ENCODE measurements at places on chromosomes 4 and X.

GRCh38 chr4:143026459-143027170, 158.1 kb upstream of the USP38 start:
- no peak for DNase-seq

DNA sequence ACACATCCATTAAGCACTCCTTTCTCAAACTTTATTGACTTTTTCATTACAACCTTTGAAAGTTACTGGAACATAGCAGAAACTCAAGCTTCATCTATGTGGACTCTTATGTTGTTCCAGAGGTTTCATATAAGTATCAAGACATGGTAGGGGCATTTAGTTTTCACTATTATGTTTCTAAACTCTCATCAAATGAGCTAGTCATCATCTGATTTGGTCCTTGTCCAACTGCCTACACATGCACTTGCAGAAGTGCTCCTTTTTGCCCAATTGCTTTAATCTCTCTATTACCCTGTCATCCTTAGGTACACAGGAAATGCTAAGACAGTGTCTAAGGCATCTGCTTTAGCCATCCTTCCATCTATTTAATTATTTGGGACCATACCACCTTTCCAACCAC, 42.2 kb upstream of the EPGN start:
- no peak for DNase-seq

DNA sequence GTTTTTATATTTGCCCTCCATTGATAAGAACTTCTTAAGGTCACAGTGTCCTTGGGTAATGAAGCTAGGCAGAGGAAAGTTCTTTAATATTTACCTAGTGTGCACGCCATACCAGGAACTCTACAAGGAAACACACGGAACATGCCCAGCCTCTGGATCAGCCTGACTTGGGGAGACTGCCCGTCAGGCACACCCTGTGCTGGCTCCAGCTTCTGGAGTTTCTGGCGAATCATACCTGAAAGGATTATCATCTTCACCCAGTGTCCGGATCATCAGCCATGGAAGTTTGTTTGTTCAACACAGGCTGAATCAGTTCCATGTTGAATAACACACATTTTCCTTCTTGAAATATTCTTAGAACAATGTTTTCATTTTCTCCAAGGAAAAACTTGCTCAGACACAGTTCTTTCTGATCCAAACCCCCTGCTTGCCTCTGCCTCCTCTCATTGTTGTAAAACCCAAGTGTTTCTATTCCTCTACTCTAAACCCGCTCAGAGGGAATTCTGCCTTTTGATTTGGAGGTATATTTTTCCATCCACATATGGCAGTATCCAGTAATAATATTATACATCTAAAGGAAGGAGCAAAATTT, 176.7 kb downstream of the SHROOM3 start:
- no peak for DNase-seq

- DNase-seq: peak; percentile 46
These were observed at the start of gene YIPF6 for GRCh38 chrX:68498508-68499379. YIPF6 (plus strand) TSS chrX:68499051; CDS start chrX:68499067, 16 bp downstream.

DNA sequence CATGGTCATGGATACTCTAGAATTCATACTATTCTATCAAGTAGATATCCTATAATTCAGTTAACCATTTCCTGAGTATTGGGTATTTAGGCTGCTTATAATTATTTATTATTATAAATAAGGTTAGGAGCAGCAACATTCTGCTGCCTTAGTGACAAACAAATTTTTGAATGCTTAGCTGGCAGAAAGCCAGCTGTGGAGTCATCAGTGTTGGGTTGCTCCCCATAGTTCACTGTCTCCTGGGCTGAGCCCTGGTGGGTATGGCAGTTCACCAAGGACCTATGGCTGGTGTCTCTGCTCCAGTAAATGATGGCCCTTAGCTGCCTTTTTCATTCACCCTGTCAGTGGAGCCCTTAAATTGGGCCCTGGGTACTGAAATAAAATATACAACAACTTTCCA, 61.8 kb downstream of the SMARCA5 start:
- DNase-seq: no peak

GRCh38 chrX:110442635-110443034, 84.0 kb downstream of the RTL9 start:
- DNase-seq: no peak

GRCh38 chrX:8864161-8864560, 63.0 kb upstream of the FAM9A start:
- no peak for DNase-seq

- peak; percentile 18 for DNase-seq
These were observed 127.4 kb upstream of the SFRP2 start for GRCh38 chr4:153916273-153916755.
